H4 (cell line): ENCODE measurements at places on chromosomes 1 and 21. TPM values are rescaled to one million over a fixed set of nuclear protein-coding genes. Genes with fewer than 3 reads are reported as not detected.

CACNA1S gene
- total RNA-seq = not detected in 2 replicates

AK5 gene
- 10.4 and 13.5 TPM in 2 replicates for total RNA-seq

SH2D1B gene
- 0.06 TPM in 1 of 2 replicates, not detected in the other for total RNA-seq

TFAP2E gene
- total RNA-seq = not detected in 2 replicates

RNU1-4 gene
- total RNA-seq = not detected in 2 replicates

PRDM16 gene
- 0.14 and 0.97 TPM in 2 replicates for total RNA-seq

CAMK1G gene
- total RNA-seq = not detected in 2 replicates

OR2W3 gene
- total RNA-seq = not detected in 2 replicates

NPPA gene
- total RNA-seq = not detected in 2 replicates

MROH9 gene
- total RNA-seq = not detected in 2 replicates

KCNJ9 gene
- total RNA-seq = not detected in 2 replicates

GBP7 gene
- not detected in 2 replicates for total RNA-seq

RXFP4 gene
- total RNA-seq = not detected in 2 replicates

DNA sequence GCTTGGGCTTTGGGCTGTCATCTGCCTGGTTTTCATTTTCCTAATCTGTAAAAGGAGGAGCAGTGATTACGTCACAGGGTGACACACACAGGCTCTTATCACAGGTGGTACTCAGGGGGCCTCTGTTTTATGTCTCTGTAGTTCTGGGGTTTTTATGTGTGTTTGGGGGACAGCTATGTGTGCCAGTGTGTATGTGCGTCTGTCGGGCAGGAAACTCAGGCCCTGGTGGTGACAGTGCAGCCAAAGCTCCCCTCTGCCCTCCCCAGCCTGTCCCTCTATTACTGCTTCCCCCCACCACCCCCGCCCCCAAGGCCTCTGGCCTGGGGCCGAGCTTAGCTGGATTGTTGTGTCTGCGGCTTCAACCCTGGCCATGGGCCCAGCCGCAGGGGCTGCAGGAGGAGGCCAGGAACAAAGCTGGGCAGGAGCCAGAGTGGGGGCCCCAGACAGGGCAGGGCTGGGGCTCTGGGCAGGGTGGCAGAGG lies 13.3 kb downstream of the MFAP2 start:
- DNase-seq = peak; percentile 82

GRCh38 chr1:21321963-21322680 lies 31.9 kb upstream of the ECE1 start:
- no peak for DNase-seq

GRCh38 chr1:95111014-95111413 lies 6.1 kb upstream of the TLCD4 start:
- no peak for DNase-seq

- no peak for DNase-seq
Measured at GRCh38 chr1:8340448-8340847, 22.5 kb downstream of the SLC45A1 start.

- DNase-seq = no peak
Measured at GRCh38 chr1:7771823-7772299, 765 bp downstream of the VAMP3 start.

GRCh38 chr1:192575499-192576189 lies at the start of gene RGS1:
Gene RGS1, plus strand, starts transcription at chr1:192575773. Its CDS starts 20 bp downstream, at chr1:192575793.
- DNase-seq = peak; percentile 13

- DNase-seq = no peak
Measured at GRCh38 chr1:220684890-220685289, 5.3 kb upstream of the C1orf115 start.

GRCh38 chr1:52533713-52534112 lies 19.2 kb downstream of the TUT4 start:
- DNase-seq = no peak

- DNase-seq = no peak
Measured at GRCh38 chr1:1169429-1170214, 4.1 kb upstream of the TTLL10 start.

DNA sequence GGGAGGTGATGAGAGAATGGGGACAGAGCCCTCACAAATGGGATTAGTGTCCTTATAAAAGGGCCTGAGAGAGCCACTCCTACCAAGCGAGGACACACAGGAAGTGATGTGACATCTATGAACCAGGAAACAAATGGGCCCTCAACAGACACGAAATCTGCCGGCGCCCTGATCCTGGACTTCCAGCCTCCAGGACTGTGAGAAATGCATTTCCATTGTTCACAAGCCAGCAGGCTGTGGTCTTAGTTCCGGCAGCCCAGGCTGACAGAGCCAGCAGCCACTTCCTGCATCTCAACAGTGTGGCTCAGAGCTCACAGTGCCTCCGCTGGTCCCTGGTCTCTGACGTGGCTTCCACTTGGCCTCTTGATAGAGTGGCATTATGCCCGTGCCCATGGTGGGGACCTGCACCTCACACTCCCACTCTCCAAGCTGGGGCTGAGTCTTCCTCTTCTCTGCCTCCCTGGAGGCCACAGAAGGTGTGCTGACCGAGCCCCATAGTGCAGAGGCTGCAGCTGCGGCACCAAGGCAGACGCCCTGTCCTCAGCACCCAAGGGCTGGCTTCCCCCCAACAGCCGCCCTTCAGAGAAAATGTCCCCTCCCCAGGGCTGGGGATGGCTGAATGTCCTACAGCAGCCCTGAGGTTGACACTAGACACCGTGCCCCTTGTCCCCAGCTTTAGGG lies 44.9 kb downstream of the ACOT7 start:
- DNase-seq = peak; percentile 59

DNA sequence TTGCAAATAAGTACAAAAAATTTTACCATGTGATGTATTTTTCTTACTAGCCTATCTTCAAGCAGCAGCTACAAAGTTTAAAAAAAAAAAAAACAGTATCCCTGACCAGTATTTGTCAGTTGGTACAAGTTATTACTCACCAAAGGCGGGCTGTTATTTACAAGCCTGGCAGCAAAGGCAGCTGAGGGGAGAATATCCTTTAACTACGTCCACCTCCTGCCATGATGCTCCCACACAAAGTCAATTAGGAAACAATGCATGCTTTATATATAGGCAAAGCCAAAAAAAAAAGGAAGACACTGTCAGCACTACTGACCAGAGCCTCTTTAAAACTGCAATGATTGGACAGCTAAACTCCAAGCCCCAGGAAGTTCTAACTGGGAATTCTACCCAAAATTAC lies 13.7 kb downstream of the PSMA5 start:
- DNase-seq = no peak

DNA sequence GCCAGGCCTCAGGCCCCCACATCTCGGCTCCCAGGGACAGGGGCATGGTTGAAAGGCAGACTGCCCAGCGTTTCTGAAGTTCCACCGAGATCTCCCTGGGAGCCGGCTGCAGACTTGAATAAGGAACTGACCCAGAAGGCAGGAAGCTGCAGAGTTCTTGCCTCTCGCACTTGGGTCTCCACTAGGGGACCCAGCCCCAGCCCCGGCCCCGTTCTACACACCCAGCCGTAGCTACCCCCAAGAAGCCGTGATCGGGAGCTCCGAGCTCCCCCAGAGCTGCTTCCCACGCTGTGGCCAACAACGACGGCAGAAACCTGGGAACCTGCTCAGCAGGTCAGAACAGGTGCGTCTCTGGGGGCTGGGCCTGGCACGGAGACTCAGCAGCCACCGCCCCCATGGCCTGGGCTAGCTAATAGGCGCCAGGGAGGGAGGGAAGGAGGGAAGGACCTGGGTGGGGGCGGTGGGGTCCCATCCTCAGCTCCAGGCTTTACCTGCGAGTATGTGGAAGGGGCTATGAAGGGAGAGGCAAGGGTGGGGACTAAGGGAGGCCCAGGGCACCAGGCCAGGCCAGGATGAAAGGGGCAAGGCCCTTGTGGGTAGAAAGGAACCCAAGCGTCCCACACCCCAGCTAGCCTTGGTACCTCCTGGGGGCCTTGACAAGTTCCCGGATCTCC lies at the start of gene NECTIN4:
TSS of gene NECTIN4 (minus strand) at position 308 of the 674 bp plus-strand sequence. CDS start at position 46, 262 bp downstream.
- DNase-seq = no peak

- DNase-seq = no peak
Measured at GRCh38 chr1:211329764-211330201, 3.1 kb downstream of the TRAF5 start.

GRCh38 chr21:31266241-31266640 lies 77.8 kb downstream of the TIAM1 start:
- no peak for DNase-seq

DNA sequence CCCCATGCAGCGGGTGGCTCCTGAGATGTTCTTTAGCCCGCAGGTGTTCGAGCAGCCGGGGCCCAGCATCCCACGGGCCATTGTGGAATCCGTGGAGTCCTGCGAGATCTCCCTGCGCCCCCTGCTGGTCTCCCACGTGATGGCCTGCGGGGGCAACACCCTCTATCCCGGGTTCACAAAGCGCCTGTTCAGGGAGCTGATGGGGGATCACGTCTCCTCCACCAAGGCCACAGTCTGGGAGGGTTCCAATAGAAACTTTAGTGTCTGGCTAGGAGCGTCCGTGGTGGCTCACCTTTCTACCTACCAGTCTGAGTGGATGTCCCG lies 71.0 kb downstream of the ACTL8 start:
- DNase-seq = no peak

- DNase-seq = no peak
Measured at GRCh38 chr1:41822866-41823265, 95.9 kb downstream of the HIVEP3 start.

DNA sequence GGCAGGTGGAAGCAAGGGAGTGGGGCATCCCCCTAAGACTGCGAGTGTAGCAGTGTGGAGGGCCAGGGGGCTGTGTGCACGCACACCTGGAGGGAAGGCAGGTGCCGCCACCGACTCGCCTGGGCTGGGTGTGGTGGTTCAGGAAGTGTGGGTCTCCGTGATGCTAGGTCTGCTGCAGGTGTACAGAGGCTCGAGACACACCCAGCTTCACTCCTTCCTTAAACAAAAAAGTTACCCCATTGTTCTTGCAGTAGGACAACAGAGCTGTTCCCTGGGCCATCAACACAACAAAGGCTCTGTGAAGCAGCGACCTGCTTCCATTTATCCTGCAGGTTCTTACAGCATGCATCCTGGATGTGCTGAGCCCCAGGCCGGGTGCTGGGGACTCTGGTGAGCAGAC lies 100.4 kb upstream of the TMEM51 start:
- DNase-seq = no peak

DNA sequence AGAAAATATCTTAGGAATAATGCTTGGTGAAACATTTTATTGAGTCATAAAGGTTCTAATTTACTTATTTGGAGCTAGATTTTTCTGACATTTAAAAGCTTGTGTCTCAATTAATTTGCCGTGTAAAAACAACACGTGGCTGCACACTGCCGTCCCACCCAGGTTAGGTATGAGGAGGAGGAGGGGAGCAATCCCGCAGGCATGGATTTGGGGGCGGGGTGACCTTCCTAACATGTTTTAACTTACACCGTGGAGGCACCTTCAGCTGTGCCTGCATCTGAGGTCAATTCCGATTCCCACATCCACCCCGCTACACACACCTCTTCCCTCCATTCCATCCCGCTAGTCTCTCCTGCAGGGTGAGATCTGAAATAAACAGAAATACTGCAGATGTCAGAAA lies 28.5 kb upstream of the UMODL1 start:
- DNase-seq = no peak

DNA sequence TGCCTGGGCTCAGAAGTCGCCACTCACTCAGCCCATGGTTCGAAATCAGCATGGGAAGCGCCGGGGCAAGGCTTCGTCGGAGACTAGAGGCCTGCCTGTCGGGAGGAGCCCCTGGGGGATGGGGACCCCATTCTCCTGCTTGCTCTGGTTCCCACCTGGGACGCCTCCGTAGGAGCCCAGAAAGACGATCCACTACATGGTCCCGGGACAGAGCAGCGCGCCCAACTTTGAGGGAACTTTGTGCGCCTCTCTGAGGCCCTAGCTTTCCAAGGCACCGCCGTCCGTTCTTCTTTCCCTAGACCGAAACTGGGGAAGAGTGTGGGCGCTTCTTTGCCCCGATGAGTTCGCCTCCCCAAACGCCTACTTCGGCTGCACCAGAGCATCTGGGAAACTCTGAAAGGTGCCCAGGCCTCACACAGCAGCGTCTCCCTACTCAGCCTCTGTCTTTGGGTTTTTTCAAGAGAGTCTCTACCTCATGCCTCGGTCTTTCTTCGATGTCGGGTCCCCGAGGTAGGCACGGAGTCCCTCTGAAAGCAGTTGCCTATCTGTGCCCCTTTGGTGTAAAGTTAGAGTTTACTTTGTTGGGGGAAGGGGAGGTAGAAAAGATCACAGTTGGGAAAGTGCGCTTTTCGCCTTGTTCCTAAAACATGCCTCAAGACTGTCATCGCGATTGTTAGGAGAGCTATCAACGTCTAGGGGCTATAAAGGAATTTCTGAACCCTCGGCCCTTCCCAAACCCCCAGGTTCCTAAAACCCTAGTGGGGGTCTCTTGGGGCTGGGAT lies 14.0 kb downstream of the NR5A2 start:
- DNase-seq = no peak

GRCh38 chr1:52003877-52004276 lies 13.4 kb upstream of the RAB3B start:
- no peak for DNase-seq

DNA sequence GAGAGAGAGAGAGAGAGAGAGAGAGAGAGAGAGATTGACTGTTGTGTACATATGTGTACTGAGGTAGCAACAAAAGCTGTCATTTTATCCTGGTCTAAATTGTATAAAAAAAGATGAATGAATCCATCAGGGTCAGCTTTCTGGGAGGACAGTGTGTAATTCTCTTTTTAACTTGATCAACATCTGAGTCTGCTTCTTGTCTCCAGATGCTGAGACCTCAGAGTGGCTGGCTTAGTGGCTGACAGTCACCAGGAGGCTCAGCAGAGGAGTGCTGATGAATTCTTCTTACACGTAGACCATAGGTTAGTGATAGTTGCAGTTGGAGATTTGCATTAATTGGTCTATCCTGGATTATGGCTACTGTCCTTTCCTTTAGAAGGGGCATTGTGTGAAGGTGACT lies 28.5 kb upstream of the PLXNA2 start:
- DNase-seq = no peak

- no peak for DNase-seq
Measured at GRCh38 chr21:37558676-37559211, 192.2 kb downstream of the DYRK1A start.

DNA sequence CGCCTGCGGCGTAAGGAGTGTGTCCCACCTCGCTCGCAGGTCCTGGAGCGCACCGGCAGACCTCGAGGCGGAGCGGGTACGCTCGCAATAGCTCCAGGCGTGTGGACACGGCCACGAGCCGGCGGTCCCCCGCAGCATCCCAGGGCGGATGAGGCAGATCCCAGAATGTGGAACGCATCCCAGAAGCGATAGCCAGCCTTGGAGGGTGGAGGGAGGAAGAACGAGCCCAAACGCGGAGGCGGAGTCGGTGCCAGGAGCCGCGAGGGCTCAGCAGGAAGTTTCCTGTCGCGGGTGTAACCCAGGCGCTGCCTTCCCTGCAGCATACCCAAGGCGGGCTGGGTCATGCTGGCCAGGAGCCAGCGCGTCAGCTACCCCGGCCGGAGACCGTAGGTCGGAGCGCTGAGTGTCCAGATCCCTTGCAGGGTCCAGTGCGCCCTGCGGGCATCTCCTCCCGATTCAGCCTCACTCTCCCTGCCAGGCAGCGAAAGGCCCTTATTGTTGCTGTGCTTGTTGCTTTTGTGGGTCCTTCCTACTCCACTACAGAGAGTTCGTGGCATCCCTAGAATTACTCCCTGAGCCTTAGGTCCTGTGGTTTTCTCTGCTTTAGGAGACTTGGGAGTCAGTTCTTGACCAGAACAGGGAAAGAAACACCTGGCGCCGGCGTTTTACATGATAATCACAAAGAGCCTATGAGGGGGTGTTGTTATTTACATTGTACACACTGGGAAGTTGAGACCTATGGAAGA lies 27.7 kb downstream of the STYXL2 start:
- no peak for DNase-seq

- DNase-seq = no peak
Measured at GRCh38 chr21:33373451-33373850, 29.8 kb upstream of the IFNGR2 start.

- peak; percentile 25 for DNase-seq
Measured at GRCh38 chr1:220908757-220909156, 29.5 kb downstream of the HLX start.

GRCh38 chr1:16168622-16169360 lies 12.9 kb upstream of the EPHA2 start:
- no peak for DNase-seq
